ENCODE measurements at places on chromosomes 6 and 20. TPM values are rescaled to one million over a fixed set of nuclear protein-coding genes. Genes with fewer than 3 reads are reported as not detected.

DNA sequence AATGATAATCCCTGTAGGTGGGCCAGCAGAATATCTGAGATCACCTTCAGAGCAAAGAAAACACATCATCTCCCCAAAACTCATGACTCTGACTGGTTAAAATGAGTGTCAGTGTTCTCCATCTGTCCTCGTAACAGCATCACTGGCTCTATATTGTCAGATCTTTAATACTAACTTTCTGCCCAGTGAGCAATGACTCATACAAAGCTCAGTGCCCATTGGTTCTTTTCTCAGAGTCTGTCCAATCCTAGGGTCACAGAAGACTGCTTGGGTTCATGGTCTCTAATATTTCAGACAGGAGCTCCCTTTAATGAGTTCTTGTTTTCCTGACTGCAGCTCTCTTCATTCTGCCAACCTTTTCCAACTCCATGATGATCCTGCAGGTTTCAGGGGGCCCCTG, 36.4 kb downstream of the HLA-DPB1 start:
- DNase-seq = peak; percentile 53

DNA sequence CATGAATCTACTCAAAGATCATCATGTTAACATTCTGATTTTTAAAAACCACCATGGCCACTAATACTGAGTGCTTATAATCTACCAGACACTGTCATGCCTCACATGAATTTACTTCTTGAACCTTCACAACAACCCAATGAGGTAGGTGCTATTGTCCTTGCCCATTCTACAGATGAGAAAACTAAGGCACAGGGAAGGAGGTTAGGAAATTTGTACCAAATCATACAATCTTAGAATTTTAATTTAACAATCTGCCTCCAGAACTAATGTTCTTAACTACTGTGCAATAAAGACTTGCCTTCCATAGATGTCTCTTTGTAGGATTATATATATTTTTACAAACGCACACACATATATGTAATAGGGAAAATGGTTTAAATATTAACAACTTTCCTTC, 269.5 kb downstream of the ALDH8A1 start:
- no peak for DNase-seq

RGS17 gene
- 6.5 TPM for total RNA-seq

GRCh38 chr6:166672624-166673206, 45.7 kb upstream of the RPS6KA2 start:
- DNase-seq = no peak

- peak; percentile 21 for DNase-seq
Observed at GRCh38 chr6:15879371-15880261, 216.8 kb upstream of the DTNBP1 start.

GRCh38 chr6:72002415-72002814, 116.1 kb downstream of the RIMS1 start:
- no peak for DNase-seq

CD93 gene
- total RNA-seq = not detected

DNA sequence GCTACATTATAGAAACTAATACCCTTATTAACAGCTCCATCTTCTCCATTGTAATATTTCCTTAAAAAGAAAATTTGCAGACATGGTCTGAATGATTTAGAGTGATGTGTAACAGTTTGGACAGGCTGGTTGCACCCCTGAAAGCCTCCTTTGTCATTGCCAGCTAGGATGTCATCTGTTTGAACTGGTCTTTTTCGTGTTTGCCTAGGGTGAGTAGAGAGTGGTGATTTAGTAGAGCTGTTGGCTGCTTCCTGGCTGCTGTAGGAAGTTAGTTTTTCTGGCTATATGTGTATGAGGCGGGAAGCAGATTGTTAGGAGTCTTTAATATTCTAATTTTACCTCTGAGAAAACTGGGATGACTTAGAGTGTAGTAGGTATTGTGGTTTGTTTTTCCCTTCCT, 101.1 kb downstream of the ZFAND3 start:
- DNase-seq = no peak

DNA sequence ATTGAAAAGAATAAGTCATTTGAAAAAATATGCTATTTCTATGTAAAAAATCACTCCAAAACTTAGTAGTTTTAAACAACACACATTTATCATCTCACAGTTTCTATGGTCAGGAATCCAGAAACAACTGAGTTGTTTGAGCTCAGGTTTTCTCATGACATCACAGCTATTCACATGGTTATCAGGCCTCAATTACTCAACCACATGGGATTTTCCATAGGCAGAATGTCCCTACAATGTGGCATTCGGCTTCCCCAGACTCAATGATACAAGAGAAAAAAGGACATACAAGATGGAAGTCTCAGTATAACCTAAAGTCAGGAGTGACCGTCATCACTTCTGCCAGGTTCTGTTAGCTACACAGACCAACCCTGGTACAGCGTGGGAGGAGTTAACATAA, 3.4 kb upstream of the SLC35D3 start:
- no peak for DNase-seq

GRCh38 chr6:169811521-169812256, 60.3 kb downstream of the ERMARD start:
- no peak for DNase-seq

NR2E1 gene
- 0.05 TPM for total RNA-seq

- DNase-seq = no peak
Observed at GRCh38 chr6:78400076-78400475, 467.3 kb upstream of the IRAK1BP1 start.

GRCh38 chr6:110233770-110234374, 53.6 kb downstream of the CDC40 start:
- peak; percentile 4 for DNase-seq

GRCh38 chr20:40294747-40295146, 394.3 kb downstream of the MAFB start:
- DNase-seq = no peak

DNA sequence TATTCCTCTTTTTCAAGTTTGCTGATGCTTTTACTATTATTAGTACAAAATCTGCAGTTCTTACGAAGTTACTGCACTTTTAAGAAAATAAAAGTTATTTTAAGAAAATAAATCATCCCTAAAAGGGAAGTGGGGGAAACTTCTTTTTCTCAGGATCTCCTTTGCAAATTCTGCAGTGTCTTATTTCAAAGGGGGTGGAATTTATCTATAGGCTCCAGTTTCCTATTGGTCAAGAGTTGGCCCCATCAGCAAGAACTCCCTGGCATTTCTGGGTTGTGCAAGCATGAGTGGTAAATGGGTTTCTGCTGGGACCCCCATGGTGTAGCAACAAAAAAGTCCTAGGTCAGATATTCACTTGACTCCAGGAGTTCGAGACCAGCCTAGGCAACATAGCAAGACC, 136.3 kb upstream of the PRDM1 start:
- DNase-seq = no peak

- no peak for DNase-seq
Observed at GRCh38 chr6:142746524-142746923, 198.5 kb downstream of the HIVEP2 start.

GRCh38 chr6:125100074-125100652, 53.4 kb upstream of the TPD52L1 start:
- DNase-seq = no peak
